ENCODE measurements at places on chromosomes 2 and 18.

DNA sequence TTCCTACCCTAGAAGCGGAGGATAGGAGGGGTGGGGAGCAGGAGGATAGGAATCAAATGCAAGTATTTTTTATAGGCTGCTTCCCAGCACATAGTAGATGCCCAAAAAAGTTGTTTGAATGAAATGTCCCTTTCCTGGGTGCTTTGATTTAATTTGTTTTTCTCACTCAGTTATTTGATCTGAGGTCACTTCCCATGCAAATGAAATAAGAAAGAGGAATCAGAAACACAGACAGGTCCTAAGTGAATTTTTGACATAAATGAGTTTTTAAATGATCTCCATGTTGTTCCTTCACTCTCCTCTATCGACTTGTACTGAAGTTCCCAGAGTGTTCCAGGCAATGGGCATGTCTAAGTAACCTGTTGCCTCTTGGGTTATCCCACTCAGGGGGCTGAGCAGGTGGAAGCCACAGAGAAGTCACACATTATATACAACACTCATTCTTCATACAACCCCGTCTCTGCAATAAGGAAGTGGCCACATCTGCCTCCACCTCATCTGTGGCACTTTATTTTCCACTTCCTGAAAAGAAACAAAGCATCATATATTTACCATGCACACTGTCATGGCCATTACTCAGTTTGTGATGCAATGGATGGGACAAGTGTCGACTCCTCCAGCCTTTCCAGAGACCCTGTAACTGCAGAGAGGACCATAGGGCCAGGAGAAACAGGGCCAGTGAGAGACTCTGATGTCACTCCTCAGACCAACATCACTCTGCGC is 81.9 kb upstream of the ZNF397 start:
- no peak for DNase-seq

GRCh38 chr2:17710547-17711248 is 42.9 kb downstream of the SMC6 start:
- DNase-seq: no peak

GRCh38 chr2:128727914-128728313 is 409.2 kb upstream of the HS6ST1 start:
- DNase-seq: no peak

DNA sequence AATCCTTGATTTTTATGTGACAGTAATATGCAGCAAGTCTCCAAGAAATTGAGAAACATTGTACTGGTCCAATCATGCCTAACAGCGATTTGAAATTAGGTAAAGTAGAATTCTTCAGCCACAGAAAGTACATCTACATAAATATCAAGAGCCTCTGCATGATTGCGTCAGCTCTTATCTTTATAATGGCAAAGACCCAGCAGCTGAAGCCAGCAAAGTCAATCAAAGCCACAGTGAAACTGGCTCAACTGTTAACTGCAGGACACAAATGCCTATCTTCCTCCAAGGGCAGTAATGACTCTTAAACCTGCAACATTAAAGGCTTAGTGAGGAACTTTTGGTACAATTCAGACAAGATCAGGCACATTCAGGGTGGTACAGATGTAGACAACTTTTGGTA is 102.5 kb downstream of the BARD1 start:
- no peak for DNase-seq

GRCh38 chr2:45253151-45253550 is 243.9 kb upstream of the SIX2 start:
- DNase-seq: no peak

GRCh38 chr2:20149703-20150030 is 75.3 kb downstream of the SDC1 start:
- DNase-seq: no peak

GRCh38 chr2:119397196-119397595 is 30.4 kb downstream of the DBI start:
- DNase-seq: no peak

DNA sequence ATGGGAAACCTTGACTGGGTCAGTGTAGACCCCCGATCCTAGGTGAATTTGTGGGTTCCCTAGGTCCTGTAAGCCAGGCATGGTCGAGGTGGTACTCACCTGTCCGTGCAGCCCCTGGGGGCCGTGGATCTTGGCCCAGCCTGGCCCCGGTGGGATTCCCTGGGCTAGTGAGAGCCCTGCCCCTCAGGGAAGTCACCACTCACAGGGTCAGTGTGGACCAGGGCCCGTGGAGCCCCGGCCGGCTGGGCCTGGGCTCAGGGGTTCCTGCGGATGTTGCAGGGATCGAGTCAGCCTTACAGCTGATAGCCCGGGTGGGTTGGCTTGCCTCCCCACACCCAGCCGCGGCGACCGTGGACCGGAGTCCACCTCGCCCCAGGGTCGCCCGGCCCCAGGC is 528 bp downstream of the ATG9A start:
- DNase-seq: no peak

GRCh38 chr2:136032192-136032591 is 46.8 kb upstream of the DARS1 start:
- no peak for DNase-seq

- no peak for DNase-seq
Observed at GRCh38 chr2:204870053-204870452, 324.8 kb downstream of the PARD3B start.

DNA sequence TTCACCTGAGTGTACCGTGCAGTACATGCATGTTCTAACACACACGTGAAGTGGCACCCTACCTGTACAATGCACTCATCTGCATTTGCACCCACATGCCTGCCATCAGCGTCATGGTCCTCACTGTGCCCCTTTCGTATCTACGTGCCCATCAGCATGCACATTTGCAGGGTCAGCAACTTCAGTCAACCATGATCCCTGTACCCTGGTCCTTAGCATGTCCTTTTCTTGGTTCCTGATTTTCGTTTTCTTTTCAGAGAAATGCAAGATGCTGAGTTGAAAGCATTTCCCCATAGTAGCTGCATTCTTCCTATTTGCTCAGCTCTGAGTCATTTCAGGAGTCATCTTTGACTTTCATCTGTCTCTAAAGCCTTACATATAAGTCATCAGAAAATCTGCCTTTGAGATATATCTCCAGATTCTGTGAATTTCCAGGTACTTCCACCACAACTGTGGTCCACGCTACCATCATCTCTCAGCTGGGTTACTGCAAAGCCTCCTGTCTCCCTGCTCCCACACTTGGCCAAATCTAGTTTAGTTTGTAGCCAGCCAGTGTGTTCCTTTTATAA is 14.7 kb upstream of the PUM2 start:
- DNase-seq: no peak

All from cortex of kidney (tissue), 1 donor.